ENCODE measurements at places on chromosomes 13 and 19.

GRCh38 chr13:25462301-25463125 lies 90.7 kb downstream of the ATP8A2 start:
- DNase-seq = no peak

DNA sequence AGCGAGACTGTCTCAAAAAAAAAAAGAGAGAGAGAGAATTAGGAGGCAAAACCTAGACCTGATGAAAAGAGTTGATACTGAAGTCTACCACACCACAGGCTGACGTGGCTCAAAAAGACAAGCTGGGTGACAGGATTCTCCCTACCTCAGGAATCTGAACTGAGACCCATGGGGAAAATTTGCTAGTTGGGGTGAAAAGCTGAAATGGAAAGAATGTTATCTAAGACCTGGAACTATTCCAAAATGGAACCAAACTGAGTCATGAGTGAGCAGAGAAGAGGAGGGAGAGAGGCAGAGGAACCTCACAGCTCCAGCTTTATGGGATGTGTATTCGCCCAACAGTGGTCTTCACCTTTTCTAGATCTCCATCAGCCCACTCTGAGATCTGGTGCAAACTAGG lies 11.7 kb downstream of the SMG9 start:
- no peak for DNase-seq

DNA sequence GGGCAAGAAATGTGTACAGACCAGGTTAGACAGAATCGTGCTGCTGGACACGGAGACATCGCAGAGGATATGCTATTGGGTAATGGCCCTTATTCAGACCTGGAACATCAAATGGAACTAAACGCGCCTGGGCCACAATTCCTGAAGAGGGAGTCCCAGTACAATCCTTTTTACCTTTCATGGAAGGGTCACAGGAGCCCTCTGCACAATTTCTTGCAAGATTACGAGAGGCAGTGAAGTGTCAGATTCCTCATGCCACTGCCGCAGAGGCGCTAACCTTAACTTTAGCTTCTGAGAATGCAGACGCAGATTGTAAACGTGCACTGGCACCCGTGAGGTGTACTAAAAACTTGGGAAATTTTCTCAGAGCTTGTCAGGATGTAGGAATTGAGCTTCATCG lies 18.1 kb downstream of the CLEC4M start:
- DNase-seq = no peak

- DNase-seq = no peak
These were observed 148.7 kb upstream of the EDNRB start for GRCh38 chr13:78067290-78067689.

- no peak for DNase-seq
These were observed 79.5 kb upstream of the GJB6 start for GRCh38 chr13:20311596-20311995.

Measured in memory B cell (primary cell).